ENCODE measurements at places on chromosomes 13 and 19.

GRCh38 chr13:114101358-114102130, 30.9 kb downstream of the RASA3 start:
- DNase-seq, result no peak

DNA sequence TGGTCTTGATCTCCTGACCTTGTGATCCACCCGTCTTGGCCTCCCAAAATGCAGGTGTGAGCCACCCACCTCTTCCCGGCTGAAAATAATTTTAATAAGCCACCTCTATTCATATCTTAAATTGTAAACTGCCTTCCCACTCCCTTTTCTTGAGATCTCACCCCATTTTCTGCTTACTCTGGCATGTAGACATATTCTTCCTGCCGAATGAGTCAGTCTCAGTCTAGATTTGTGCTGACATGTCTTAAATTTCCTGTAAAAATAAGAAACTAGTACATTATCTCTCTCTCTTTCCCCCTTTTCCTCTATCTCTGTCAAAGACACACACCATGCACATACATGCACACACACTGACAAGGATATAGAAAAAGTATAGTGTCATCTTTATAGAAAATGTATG, 60.9 kb downstream of the THSD1 start:
- no peak for DNase-seq

- no peak for DNase-seq
Measured at GRCh38 chr19:38703509-38703908, 40.8 kb downstream of the CAPN12 start.

- DNase-seq, result no peak
Measured at GRCh38 chr13:103168901-103169508, 102.8 kb upstream of the SLC10A2 start.

- DNase-seq, result no peak
Measured at GRCh38 chr19:55297267-55297666, 13.5 kb downstream of the BRSK1 start.

- DNase-seq, result no peak
Measured at GRCh38 chr13:82800391-82800790, 1081.9 kb downstream of the SLITRK1 start.

DNA sequence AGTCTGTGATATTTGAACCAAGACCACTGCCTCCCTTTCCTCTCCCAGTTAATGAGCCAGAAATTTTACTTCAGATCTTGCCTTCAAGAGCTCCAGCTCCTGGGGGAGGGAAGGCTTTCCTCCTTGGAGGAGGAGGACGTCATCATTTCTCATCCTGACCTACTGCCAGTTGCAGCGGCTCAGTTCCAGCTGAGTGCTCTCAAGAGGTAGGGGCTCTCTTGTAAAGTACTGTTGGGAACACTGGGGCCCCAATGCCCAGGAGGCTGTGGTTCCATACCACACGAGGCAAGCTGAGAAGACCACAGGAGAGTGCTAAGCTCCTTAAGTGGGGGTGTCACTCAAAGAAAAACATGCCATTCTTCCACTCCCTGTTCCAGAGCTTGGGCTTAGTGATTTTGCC, 36.2 kb downstream of the METTL21C start:
- DNase-seq, result no peak

DNA sequence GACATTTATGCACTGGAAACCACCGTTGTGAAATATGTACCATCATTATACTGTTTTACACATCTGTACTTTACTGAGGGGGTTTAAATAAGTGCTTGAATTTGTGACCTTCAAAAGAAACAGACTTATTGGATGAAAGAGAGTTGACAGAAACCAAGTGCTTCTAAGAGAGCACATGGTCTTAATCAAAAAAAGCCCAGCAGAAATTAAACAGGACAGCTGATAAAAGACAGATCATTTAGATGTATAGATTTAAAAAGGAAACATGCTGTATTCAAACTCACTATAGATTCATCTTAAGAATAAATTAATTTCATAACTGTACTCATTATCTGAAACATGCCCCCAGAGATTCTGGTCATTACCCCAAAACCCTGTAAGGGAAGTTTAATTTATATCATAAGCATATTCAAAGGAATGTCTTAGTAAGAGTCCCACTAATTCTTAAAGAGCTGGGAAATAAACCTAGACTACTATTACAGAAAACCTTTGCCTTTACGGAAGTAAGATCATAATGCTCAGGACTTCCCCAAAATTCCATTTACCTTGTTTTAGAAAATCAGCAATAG, 421.8 kb downstream of the DCT start:
- DNase-seq, result no peak

GRCh38 chr19:32676186-32676894, 692 bp downstream of the RGS9BP start:
- peak; percentile 11 for DNase-seq

DNA sequence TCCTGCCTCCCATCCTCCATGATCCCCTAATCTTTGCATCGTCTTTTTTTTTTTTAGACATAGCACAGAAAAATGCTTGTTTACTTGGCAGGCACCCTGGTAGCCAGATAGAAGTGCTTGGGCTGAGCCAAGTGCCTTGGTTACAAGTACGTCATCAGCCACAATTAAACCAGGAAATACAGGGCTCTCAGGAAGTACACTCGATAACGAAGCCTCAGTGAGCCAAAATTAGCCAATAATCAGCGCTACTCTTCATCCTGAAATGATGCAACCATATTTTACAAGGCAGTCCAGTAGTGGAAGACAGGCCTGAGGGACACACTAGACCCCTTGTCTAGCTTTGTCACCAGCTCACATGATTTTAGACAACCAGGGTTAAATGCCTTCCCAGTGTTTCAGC, 194.0 kb upstream of the NBEA start:
- DNase-seq, result no peak

DNA sequence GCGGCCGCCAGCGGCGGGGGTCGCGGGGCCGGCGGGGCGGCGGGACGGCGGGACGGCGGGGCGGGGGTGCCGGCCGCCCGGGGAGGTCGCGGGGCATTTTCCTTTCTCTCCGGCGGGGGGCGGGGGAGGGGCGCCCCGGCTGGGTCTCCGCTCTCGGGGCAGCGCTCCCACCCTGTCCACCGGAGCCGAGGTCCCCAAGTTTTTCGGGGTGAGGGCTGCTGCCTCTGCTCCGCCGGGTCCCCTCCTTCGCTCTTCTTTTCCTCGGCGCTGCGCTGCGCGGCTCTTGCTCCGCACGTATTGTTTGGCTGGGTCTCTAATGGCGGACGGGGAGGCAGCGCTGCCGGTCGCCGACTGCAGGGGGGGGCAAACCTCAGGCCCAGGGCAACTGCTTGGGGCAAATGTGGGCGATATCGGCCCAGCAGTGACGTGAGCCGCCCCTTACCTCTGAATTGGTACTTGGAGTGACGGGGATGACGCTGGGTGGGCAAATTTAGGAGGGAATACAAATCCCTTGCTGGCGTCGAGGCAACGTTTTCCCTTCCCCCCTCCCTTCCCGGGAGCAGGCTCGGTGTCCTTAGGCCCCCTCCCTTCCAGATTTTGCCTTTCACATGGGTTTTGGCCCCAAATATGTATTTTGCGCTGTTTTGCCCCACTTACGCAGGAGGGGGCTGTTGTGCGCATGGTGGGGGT, 759 bp downstream of the ZMYM2 start:
- DNase-seq, result peak; percentile 60

GRCh38 chr19:18194181-18194530, 1.1 kb downstream of the MPV17L2 start:
- no peak for DNase-seq

GRCh38 chr13:25064396-25064795, 31.5 kb upstream of the PABPC3 start:
- DNase-seq, result no peak

GRCh38 chr13:21053231-21053630, 8.2 kb downstream of the LATS2 start:
- DNase-seq, result no peak

- DNase-seq, result no peak
Measured at GRCh38 chr13:66074018-66074615, 1156.0 kb downstream of the PCDH9 start.

GRCh38 chr19:48631225-48631624, 6.0 kb downstream of the DBP start:
- DNase-seq, result no peak

DNA sequence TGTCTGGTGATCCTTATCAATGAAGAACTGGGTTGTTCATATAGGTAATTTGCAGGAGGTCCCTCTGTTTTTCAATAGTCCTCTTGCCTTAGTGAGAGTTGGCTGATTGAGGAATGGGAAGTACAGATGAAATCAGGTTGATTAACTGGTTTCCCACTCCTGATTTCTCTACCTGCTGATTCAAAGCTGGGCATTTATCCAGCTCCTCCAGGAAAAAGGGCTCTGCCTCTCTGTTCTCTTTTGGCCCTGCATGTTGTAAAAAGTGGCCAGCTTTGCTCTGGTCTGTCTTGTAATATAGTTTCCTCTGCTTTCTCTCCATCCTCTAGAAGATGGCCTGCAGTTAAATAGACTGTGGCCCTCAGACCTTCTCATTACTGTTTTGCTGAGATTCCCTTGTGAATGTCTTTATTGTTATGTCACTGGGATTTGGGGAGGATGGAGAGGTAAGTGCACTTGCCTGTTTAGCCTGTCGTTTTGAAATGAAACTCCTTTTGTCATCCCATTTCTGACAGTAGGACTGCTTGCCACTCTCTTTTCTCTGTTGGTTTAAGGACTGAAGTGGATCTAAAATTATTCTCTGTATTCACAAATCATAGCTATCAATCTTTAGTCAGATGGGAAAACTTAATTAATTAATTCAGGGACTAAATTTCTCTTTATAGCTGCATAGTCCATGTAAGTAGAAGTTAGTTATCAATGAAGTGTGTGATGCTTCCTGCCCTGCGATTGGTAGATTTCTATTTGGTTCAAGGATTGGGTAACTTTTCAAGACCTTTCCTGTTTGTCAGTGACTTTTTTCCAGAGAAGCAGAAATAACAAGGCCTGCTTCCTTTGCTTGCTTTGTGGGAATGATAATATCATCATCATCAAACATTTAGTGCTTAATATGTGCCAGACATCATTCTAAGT, 28.5 kb downstream of the GARRE1 start:
- DNase-seq, result no peak

DNA sequence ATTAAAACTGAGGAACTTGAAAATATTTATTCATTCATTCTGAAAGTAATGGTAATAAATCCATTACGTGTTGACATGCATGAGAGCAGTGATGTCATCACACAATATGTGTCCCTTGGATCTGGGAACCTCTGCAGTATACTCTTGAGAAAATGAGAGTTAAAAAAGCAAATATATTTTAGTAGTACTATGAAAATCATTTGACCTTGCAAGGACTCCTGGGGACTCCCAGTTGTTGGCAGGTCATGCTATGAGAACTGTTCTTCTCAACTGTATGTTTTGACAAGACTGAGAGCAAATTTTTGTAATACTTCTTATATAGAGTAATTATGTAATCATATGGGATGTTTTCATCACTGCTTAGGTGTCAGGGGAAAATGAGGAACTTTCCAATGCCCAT, 249.4 kb downstream of the PCCA start:
- no peak for DNase-seq

- DNase-seq, result no peak
Measured at GRCh38 chr19:10828981-10829821, 6.8 kb downstream of the TMED1 start.

DNA sequence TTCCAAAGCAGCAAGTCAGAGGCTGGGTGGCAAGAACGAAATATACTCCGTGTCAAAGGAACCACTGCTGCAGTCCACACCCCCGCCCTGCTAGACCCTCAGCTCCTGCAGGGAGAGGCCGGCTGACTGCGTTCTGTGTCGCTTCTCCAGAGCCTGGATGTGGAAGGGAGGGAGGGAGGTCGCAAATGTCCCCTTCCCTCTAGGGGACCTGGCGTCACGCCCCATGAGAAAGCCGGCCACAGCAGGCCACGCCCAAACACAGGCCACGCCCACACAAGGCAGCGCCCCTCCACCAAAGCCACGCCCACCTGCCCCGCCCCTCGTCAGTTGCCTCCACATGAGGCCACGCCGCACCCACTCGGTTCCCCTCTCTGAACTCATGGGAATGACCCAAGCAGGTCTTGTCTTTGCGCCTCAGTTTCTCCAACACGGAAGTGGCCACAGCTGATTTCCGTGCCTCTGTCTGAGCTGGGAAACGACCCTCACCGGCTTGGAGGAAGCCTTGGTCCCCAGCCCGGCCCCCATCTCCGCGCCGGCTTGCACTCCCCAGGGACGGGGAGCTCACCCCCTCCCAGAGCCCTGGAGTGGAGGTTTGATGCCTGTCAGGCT, 38.4 kb upstream of the TCF3 start:
- peak; percentile 26 for DNase-seq

DNA sequence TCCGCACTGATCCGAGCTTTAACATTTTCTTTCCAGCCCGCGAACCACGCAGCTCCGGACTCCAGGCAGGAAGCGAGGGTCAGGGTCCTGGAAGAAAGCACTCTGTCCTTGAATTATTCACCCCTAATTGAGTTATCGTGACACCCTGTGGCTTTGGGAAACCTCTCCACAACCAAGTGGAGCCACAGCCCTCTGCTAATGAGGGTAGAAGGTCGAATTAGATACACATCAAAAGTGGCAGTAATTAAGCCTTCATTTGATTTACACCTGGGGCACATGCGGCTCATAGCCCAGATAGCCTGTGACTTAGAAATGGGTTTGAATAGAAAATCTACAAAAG, 15.9 kb upstream of the RNF17 start:
- DNase-seq, result no peak

- DNase-seq, result no peak
Measured at GRCh38 chr19:52191951-52192350, 2.1 kb downstream of the PPP2R1A start.

DNA sequence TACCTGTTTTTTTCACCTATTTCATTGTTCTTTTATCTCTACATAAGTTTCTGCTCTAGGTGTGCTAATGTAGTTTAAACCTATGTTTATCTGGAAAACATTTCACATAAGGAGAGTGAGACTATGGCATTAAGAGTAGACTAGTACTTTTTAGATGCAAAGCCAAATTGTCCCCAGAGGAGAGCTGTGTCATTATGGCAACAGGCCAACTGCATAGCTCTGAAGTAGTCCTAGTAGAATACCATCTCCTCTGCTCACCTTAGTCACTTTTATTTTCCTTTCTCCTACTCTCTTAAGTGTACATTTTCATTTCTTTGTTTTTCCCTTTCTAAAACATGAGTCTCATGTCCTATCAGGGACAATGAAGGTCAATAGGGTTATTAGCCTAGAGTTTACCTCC, 123.1 kb downstream of the ITGBL1 start:
- DNase-seq, result no peak

DNA sequence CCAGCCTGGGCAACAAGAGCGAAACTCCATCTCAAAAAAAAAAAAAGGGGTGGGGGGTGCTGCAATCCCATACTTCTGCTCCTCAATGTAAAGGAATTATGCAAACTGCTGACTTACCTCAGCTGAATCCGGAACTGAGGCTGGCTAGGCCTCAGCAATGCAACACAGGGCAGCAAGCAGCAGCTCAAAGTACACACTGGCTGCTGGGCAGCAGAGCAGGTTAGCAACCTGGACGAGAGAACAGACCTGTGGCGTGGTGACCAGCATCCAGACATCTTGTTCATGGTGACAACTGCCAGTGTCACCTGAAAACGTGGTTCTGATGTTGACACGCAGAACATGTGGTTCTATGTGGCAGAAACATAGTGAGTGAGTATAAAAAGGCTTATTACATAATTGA, 28.1 kb downstream of the ZNF14 start:
- no peak for DNase-seq

- no peak for DNase-seq
Measured at GRCh38 chr19:21604351-21604926, 99.0 kb downstream of the ZNF429 start.

- no peak for DNase-seq
Measured at GRCh38 chr13:44822291-44822690, 167.0 kb downstream of the NUFIP1 start.

GRCh38 chr13:45434556-45435371, 16.6 kb upstream of the SLC25A30 start:
- DNase-seq, result no peak

Measured in T-cell (primary cell).